ENCODE measurements at places on chromosomes 5 and 9.

DNA sequence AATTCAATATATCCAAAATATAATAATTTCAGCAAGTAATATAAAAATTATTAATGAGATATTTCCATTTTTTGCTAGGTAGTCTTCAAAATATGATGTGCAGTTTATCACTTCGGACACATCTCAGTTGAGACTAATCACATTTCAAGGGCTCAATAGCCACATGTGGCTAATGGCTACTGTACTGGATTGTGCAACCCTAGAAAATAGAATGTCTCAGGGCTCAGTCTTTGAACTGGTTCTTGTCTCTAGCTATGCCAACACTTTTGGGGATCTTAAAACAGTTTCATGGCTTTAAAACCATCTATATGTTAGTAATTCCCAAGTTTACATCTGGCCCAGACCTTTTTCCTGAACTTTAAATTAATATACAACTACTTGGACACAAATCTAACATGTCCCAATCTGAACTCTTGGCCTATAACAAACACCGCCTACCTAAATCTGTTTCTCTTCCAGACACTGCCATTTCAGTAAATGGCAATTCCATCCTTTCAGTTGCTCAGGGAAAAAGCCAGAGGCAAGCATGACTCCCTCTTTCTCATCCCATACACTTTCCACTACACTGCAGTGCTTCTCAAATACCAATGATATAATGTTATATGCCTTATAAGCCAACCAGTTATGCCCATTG, 18.8 kb downstream of the PTAR1 start:
- DNase-seq = no peak

- DNase-seq = no peak
Observed at GRCh38 chr9:26975728-26976707, 19.8 kb downstream of the IFT74 start.

- DNase-seq = no peak
Observed at GRCh38 chr5:180331647-180331950, 21.5 kb downstream of the GFPT2 start.

GRCh38 chr5:158911693-158912363, 187.9 kb downstream of the EBF1 start:
- no peak for DNase-seq

DNA sequence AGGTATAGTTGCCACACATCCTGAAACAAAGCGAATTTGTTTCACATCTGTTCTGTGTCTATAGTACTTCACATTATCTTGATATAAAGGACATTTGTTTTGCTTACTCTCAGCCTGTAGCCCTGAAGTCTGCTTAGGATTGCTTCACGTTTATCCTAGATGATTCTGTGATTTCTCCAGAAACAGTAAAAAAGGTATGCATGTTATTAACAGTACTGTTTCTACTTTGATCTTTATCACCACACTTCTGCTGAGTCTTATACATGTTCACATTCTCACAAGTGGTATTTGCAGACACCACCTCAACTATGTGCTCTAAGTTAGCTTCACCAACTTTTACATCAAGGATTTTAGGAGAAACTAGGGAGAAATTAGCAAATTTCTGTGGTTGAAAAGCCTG, 47.4 kb upstream of the ADAMTS19 start:
- no peak for DNase-seq

GRCh38 chr9:117782931-117783788, 79.0 kb downstream of the TLR4 start:
- peak; percentile 10 for DNase-seq

DNA sequence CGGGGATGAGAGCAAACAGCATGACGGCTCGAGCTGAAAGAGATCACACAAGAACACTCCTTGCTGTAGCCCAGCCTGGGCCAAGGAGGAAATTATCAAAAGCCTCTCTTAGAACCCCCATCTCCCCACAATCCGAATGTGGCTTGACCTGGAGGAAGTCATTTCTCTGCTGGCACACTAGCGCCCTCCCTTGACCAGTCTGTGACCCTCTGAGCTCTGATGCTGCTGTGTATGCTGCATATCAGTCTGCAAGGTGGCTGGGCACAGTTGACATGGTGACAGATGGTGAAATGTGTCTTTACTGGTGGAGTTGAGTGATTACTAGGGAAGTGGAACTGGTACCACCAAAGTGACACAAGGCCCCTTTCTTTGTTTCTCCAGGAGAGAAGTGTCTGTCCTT, 3.3 kb downstream of the SLC46A2 start:
- no peak for DNase-seq

DNA sequence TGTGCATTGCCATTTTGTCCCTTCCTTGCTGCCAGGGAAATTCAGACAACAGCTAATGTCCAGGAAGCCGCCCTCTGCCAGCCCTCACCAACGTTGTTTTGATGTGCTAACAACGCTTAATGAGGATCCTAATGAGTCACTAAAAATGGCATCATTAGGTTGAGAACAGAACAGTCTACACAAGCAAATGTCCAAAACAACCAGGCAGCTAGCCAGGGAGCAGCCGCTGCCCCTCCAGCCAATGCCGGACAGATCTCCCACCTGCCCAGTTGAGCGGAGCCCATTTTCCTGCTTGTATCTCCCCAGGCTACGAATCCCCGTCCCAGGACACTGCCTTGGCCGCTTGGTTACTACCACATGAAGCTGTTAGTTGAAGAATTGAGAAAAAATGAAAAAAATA, 40.4 kb upstream of the UNC5A start:
- DNase-seq = no peak

GRCh38 chr9:98998441-98999151, 54.9 kb downstream of the COL15A1 start:
- DNase-seq = peak; percentile 39

- DNase-seq = no peak
Observed at GRCh38 chr9:37974506-37975173, 70.7 kb upstream of the SLC25A51 start.

DNA sequence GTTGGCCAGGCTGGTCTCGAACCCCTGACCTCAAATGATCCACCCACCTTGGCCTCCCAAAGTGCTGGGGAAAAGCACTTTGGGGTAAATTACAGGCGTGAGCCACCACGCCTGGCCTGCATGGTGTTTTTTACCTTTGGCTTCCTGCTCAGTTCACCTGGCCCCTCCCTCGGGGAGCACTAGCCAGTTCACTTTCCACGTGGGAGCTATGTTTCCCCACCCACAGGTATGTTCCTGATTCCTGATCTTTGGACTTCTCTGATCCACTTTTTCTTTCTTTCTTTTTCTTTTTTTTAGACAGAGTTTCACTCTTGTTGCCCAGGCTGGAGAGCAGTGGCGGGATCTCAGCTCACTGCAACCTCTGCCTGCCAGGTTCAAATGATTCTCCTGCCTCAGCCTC, 15.8 kb downstream of the DAB2IP start:
- no peak for DNase-seq

- DNase-seq = no peak
Observed at GRCh38 chr5:11504886-11505193, 399.4 kb downstream of the CTNND2 start.

GRCh38 chr5:132817011-132817410, 3.9 kb downstream of the SOWAHA start:
- no peak for DNase-seq

DNA sequence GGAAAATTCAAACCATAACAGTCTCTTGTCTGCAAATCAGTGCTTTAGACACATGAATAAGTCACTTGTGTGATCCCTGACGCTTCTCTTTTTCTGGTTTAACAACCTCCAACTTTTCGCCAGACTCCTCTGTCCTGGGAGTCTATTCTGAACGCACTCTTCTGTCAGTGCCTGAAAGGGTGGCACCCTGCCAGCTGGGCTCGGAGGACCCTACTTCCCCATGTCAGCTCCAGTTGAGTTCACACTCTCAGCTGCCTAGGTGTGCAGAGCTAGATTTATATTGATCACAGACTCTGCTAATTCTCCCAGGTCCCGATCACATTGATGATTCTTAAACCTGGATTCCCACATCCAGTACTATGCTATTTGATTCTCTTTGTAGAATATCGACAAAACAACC, 649.1 kb downstream of the BNC2 start:
- no peak for DNase-seq

DNA sequence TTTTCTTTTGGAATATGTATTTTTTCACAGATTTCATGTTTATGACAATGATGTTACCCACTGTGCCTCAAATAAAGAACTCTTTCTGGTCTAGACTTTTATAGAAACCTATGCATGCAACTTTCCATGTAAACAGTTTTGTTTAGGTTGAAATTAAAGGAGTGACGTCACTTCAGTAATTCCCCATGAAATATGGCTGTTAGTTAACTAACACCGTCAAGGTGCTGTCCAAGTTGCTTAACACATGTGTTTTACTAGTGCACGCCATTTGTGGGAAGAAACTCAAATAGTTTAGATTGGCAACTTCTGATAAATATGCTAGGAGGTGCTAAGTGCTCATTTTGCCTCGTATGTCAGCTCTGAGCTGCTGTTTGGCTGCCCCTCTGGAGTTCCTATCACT, 102.2 kb downstream of the FBN2 start:
- DNase-seq = no peak

DNA sequence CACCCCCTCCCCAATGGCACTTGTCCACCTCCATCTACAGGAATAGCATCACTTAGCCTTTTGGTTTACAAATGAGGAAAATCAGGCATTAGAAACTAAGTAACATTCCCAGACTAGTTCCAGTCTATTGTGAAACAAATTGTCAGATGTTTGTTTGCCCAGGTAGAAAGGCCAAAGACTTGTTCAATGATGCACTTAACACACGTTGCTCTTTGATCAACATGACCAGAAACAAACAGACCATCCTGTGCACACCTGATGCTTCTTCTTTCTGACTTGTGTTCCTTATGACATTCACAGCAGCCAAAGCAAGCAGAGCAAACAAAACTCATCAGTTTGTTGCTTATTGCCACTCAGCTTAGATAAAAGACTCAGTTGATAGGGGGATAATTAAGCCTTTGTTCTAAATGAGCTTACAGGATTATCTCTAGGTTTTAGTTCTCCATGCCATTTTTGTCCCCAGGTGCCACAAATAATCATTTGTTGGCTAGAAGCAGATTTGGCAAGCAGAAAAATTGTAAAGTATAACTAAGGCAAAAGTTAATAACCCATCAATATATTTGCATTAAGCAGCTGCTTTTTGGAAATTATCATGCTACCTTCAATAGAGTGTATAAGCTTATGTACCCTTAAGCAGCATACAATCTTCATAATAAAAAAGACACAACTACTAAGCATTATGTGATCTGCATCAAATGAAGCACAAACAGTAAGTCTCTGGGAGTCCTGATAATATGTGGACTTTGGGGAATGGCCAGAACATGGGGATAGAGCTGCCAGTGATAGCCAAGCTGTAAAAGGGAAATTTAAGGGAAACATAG, 26.3 kb upstream of the FST start:
- DNase-seq = no peak

GRCh38 chr9:88837731-88838130, 153.5 kb upstream of the S1PR3 start:
- DNase-seq = no peak

- DNase-seq = no peak
Observed at GRCh38 chr5:7686794-7687193, 164.1 kb downstream of the CFAP90 start.

DNA sequence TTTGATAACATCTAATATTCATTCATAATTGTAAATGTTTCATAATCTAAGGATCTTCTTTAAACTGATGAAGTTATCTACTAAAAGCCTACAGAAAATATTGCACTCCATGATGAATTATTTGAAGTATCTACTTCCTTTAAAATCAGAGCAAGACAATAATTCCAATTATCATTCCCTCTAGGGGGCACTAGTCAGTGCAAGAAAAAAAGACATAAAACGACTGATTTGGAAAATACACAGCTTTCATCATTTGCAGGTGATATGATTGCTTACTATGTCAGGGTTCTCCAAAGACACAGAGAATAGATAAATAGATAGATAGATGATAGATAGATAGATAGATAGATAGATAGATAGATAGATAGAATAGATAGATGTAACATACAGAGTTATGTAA, 13.5 kb upstream of the GRM6 start:
- DNase-seq = no peak

GRCh38 chr5:180595046-180595379, 3.7 kb upstream of the SCGB3A1 start:
- DNase-seq = no peak

- no peak for DNase-seq
Observed at GRCh38 chr5:9519537-9519936, 26.3 kb downstream of the SEMA5A start.

DNA sequence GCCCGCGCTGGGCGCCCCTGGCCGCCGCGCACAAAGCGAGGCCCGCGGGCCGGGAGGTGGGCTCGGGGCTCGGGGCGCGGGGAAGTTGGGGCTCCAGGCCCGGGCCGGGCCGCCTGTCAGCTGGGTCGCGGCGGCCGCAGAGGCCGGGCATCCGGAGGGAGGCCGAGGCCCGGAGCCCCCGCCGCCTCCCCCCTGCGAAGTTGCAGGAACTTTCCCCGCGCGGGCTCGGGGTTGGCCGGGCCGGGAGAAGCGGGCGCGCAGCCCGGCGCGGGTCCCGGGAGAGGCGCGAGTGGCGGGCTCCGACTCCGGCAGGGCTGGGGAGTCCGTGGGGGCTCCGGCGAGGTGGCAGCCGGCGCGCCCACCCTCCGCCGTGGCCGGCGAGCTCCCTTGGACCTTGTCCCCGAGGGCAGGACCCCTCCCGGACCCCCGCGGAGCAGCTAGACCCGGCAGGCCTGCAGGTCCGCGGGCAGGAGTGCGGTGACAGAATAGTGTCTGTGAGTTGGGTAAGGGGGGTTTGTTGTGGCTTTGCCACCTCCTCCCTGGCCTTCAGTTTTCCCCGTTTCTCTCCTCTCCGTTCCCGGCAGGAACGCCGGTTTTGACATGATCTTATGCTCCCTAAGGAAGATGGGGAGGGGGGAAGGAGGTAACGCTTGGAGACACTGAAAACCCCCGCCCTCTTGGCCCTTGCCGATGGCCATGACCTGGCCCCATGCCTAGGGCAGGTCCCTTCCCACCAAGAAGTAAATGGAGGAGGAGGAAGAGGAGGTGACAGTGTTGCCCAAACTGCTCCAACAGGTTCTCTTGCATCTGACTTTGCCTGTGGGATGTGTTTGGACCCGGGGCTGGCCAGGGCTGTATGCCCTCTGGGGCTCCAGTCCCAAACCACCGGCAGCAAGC, 942 bp downstream of the PHF2 start:
- DNase-seq = no peak

DNA sequence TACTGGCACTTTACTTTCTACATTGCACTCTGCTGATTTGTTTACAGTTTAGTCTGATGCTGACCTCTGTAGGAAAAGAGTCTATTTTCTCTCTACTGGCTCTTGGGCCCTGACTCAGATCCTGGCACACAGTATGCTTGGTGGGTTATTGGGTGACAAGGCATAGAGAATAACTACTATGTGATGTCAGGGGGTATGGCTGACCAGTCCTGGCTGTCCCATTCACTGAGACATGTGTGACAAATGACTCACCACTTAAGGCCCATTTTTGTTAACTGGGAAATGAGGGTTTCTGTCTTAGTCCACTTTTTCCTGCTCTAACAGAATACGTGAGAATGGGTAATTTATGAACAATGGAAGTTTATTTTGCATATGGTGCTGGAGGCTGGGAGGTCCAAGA, 66.4 kb downstream of the DAPK1 start:
- DNase-seq = no peak

Measured in stimulated activated CD8-positive, alpha-beta memory T cell treated with anti-CD3 and anti-CD28 coated beads, Interleukin-2, amount 100 ng/mL, for 1 hour (primary cell).